ENCODE measurements at places on chromosomes 6 and 20.

- DNase-seq, result peak; percentile 45
These were observed at the start of gene BPI for GRCh38 chr20:38303908-38304379. Gene BPI, plus strand, starts transcription at chr20:38304156. Its CDS starts 68 bp downstream, at chr20:38304224.

DNA sequence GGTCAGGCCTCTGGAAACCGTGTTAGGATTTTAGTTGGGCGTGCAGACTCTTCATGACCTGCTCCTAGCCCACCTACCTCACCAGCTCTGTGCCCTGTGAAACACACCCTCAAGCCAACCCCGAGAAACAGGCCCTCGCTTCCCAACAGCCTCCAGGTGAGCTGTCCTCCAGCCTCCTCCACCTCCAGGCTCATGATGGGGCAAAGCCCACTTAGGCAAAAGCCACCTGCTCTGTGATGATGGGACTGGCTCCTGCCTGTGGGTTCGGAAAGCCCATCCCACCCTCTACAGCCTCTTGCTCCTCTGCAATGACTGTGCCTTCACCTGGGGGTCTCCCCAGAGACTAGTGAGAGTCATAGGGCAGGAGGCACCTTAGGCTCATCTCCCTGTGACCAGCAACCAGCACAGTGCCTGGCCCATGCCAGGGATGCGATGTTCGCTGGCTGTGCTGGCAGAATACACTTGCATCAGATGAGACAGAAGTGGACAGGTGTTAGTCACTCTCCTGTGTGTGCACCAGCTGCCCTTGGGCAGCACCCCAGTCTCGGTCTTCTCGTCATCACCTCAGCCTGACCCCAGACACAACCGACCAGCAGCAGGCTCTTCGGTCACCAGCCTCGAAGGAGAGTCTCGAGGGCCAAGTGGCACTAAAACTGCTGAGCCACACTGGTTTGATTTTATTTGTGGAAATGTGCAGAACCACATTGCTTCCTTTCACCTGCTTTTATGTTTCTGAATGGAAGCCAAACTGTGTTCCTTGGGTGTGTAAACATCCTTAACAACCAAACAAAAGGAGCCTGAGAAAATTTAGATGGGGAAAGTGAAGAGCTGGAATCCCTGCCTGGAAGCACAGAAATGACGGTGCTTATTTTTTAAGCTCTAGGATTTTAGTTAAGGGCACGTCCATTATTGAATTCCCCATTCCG lies 10.7 kb downstream of the PXDC1 start:
- DNase-seq, result no peak

GRCh38 chr6:5540370-5540769 lies 279.1 kb downstream of the FARS2 start:
- peak; percentile 18 for DNase-seq

DNA sequence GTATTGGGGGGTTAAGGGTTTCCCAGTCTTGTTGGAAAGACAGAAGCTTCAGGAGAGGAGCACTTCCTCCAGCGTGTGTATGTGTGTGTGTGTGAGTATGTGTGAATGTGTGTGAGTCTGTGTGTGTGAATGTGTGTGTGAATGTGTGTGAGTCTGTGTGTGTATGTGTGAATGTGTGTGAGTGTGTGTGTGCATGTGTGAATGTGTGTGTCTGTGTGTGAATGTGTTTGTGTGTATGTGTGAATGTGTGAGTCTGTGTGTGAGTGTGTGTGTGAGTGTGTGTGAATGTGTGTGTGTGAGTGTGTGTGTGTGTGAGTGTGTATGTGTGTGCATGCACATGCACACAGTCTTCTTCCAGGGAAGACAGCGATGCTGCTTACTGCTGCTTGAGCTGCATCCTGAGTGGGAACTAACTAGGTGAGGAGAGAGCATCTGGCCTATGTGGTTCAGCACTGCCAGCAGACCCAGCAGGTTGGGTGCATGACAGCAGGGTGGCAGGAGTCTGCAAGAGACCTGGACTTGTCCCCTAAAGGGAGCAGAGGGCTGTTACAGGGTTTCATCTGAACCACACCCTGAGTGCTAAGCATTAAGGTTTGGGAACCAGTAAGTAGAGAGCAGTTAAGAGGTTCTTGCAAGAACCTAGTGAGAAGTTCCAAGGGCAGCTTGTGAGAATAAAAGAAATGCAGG lies 22.7 kb upstream of the CCND3 start:
- no peak for DNase-seq

DNA sequence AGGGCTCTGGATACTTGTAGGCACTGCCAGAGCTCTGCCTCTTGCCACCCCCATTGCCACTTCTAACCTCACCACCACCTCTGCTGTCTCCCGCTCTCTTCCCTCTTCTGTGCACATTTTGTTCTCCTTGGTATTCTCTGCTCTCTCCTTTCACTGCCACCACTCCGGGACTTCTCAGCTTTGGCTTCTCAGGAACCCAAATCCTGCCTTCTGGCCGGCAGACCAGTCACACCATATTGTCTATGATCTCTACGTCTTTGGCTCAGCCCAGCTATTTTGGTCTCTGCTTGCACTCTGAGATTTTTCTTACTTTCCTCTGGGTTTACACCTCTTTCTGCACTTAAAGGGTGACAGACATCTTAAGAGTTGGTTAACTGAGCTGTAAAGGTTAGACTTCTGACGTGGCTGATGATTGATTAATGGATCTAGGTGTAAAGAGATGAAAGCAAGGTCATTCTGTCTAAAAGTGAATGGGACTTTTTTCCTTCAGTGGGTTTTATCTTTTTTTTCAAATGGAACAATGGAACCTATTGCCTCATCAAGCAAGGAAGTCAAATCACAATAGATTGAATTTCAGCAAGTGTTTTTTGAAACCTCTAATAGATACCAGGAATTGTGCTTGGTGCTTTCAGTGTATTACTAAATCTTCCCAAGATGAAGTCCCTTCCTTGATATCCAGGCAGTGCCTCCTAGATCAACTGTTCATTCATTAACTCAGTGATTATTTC lies 13.8 kb downstream of the MMP24 start:
- no peak for DNase-seq

- DNase-seq, result peak; percentile 4
These were observed 2.0 kb downstream of the SOX4 start for GRCh38 chr6:21595285-21596144.

- DNase-seq, result peak; percentile 53
These were observed 21.4 kb downstream of the SUN5 start for GRCh38 chr20:32982617-32983458.

DNA sequence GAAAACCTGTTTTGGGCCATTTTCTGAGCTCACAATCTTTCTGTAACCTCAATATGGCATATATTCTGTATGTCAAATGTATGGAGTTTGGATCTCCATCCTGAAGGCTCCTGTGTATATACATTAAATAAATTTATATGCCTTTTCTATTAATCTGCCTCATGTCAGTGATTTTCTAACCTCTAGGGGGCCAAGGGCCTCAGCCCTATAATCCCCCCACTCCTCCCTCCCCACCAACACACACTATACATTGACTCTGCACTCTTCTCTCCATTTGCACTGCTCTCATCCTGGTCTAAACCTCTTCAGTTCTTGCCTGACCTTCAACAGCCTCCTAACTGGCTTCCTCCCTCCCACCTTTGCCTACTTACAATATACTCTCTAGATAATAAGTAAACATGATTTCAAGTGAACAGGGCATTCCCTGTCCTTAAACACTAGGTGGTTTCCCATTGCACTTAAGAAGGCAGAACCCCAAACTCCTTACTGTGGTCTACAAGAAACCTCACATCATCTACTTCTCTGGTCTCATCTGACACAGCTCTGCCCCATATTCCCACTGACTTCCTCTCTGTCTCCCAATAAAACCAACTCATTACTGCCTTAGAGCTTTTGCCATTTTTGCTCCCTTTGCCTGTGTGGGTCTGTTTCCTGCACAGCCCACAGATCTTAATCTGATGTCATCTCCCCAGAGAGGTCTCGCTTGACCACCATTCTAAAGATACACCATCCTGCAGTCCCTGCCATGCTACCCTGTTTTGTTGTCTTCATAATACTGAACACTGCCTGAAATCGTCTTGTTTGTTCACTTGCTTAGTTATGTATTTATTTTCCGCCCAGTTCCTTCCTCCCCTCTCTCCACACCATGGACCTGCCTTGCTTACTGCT lies 213.7 kb downstream of the SYNE1 start:
- DNase-seq, result no peak

DNA sequence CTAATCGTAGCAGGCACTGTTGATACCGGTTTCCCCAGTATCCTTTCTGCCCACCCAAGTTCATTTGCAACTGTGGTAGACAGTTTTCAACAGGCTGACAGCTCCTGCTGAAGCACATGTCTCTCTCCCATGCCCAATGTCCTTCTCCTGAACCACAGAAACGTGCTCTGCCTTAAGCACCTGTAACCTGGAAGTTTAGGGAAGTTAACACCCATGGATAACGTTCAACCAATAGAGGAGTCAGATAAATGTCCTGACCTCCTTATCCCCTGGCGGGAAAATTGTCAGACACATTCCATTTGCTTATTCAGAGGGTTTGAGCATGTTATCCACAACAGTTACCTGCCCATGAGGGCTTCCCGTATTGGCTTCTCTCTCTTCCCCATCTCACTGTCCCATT lies 29.8 kb upstream of the MOCS1 start:
- no peak for DNase-seq

DNA sequence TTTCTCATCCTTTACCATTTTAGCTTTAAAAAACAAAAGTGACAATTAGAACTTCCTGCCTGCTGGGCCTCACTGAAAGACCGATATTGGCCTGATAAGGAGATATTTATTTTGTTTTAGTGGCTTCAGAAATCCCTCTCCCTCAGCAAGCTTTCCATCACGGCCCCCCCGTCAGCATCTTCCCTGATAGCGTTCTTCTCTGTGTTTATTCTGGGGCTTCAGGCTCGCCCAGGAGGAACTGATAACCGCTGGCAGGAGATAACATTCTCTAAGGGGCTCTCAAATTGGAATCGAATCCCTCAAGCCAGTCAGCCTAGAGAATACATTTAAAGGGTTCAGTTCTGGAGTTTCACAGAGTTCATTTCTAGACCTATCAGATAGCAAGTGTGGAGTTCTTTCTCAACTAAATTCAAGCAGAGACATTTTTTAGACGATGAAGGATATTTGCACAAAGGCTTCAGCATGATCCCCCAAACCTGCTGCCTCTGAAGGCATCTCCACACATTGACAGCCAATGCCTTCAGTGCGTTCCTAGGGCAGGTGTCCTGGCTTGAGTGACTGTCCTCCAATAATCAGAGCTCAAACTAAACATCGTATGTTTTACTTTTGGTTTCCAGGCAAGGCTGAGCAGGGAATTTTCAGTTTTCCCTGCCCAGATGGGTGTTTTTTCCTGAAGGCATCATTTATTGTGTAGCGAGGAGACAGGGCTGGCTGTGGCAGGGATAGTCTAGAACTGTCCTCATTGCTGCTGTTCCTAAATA lies 17.0 kb downstream of the PRDM1 start:
- no peak for DNase-seq

DNA sequence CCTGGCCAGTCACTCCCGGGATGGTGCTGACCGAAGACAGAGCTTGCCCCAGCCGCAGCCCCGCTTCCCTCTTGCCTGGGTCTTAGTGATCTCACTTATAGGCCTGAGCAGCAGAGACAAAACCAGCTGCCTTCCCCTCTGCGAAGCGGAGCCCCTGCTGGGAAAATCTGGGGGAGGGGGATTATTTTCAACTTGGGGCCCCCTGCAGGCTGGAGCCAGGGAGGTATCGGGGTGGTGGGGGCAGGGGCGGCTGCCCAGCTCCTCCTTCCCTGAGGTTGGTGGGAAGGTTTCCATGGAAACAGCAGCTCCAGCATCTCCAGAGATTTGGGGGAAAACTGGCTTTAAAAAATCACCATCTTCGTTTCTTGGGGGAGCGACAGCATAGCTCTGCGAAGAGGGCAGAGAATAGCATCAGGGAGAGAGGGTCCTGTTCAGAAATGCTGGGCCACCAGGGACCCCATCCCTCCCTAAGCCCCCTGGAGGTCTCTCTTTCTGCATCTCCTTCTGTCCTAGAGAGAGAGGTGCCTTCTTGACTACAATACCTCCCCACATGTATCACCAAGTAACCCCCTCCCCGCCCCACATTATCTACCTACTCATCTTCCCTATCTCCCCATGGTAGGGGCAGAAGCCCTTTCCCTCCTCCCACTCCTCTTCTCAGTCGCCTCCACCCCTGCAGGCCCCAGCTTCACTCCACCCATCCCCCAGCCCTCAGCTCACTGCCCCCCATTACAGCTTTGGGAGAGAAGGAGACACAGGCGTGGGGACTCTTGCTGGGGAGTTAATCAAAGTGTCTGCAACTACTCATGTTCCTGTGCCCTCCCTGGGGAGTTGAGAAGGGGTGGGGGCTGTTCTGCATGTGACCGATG lies 88.4 kb upstream of the CCDC167 start:
- DNase-seq, result peak; percentile 24

DNA sequence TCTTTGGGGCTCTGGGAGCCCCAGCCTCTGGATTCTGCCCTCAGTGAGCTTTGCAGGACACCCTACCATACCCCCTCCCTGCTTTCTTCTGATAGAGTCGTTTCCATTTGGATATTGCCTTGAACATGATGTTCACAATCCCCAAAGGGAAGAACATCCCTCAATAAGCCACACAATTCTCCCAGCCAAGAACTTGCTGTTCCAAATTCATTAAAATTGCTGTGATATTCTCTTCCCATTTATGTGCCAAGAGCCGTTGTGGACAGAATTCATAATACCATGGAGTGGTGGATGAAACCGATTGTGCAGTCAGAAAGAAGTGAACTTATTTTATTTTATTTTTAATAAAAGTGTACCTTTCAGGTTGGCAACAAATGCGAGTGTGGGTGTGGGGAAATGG lies 95.8 kb downstream of the DHX35 start:
- peak; percentile 65 for DNase-seq

- DNase-seq, result no peak
These were observed 398.7 kb downstream of the PHF3 start for GRCh38 chr6:64034291-64034690.

- DNase-seq, result no peak
These were observed 2.6 kb downstream of the DSE start for GRCh38 chr6:116373300-116373699.

- DNase-seq, result no peak
These were observed 314.0 kb upstream of the ECI2 start for GRCh38 chr6:4449409-4449808.

DNA sequence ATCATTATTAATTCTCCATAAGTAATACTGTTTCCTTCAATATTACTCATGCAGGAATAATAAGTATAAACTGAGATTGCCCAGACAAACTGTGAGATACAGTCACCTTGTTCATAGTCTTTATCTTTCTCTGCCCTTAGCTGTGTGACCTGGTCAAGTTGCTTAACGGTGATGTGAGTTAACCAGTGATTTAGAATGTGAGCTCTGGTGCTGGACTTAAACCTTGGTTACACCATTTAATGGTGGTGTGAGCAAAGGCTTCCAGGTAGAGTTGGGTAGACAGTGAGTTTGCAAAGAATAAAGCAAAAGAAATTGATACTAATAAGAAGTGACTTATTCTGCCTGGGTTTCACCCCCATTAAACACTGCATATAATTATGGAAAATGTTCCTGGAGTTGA lies 86.2 kb upstream of the DEFB112 start:
- no peak for DNase-seq

- DNase-seq, result peak; percentile 64
These were observed 185.0 kb upstream of the SGK1 start for GRCh38 chr6:134502614-134503549.

GRCh38 chr6:76768556-76768955 lies 694.7 kb downstream of the HTR1B start:
- no peak for DNase-seq

Measured in Ammon's horn (tissue), 1 donor.